ENCODE measurements at places on chromosomes 4 and X. TPM values are rescaled to one million over a fixed set of nuclear protein-coding genes. Genes with fewer than 3 reads are reported as not detected.

GRCh38 chrX:41591906-41592305 lies 96.9 kb upstream of the GPR34 start:
- no peak for DNase-seq

GRCh38 chrX:27307546-27307945 lies 155.6 kb downstream of the PPP4R3C start:
- DNase-seq = no peak

- DNase-seq = no peak
These were observed 16.3 kb downstream of the RTL5 start for GRCh38 chrX:72115380-72115779.

DNA sequence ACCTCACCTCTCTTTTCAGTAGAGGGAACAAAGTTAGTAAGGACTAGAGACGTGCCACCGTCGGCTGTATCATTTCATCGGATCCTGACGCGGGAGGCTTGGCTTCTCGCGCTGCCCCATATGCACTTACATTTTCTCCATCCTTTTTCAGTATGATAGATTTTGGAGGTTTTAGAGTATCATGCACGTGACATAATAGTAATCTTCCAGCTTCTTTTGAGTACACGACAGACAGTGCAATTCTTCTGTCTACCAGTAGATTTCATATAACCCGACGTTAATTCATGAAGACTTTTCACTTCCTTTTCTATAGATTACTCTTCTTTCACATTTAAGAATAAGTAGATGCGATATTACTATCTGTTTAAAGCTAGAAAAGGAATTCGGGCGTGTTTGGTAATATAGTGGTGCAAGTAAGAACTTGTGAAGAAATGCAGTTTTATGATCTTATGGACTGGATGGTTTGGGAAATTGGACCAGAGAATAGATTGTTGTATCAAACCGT lies 1.0 kb downstream of the CDS1 start:
- DNase-seq = no peak

GRCh38 chrX:153631907-153632594 lies 15.0 kb upstream of the DUSP9 start:
- no peak for DNase-seq

- peak; percentile 29 for DNase-seq
These were observed 47.0 kb upstream of the SPRY1 start for GRCh38 chr4:123349421-123350190.

- DNase-seq = no peak
These were observed 1.3 kb upstream of the USP51 start for GRCh38 chrX:55490974-55491373.

C4orf54 gene
- total RNA-seq = not detected

DNA sequence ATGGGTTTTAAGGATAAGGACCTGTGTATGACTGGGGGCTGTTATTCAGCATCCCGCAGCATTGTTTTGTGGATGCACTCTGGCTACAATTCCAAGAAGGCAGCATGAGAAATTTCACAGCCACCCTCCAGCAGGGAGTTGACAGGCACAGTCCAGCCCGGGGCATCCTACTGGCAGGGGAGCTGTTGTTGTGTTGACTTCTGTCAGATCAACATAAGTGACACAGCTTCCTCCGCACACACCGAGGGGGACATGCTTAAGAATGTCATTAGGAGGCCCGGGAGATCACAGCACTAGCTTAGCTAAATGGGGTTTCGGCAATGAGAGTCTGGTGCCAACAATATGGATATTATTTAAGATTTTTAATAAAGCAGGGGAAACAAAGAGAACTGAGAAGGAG lies 326.5 kb downstream of the ASMT start:
- DNase-seq = no peak

- no peak for DNase-seq
These were observed 41.5 kb downstream of the QRFPR start for GRCh38 chr4:121339307-121339706.

GRCh38 chr4:27881705-27882104 lies 1021.1 kb downstream of the STIM2 start:
- DNase-seq = no peak

GRCh38 chr4:98664959-98665358 lies 6.5 kb upstream of the TSPAN5 start:
- DNase-seq = no peak

DNA sequence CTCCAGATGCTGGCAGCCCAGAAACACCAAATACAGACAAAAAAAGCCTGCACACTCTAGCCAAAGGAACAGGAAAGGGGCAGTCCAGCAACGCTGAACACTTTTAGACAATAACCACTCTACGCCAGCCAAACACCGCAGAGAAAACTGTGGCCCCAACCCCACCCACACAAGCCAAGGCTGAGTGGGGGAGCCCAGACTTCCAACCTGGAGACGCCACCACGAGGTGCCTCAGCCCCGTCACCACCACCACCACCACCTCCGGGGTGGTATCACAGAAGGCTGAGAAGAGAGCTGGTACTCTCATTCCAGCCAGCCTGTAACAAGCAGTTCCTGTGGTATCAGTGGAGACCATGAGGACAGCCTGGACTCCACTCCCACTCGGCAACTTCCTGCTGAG lies 22.8 kb downstream of the MEPE start:
- DNase-seq = no peak

GRCh38 chr4:69697536-69698242 lies 44.6 kb upstream of the UGT2A1 start:
- no peak for DNase-seq

TLR7 gene
- 0.60 TPM for total RNA-seq

GRCh38 chr4:152738827-152739226 lies 40.7 kb downstream of the TIGD4 start:
- DNase-seq = no peak

CENPVL3 gene
- total RNA-seq = 0.28 TPM

PLP2 gene
- 34.9 TPM for total RNA-seq

DNA sequence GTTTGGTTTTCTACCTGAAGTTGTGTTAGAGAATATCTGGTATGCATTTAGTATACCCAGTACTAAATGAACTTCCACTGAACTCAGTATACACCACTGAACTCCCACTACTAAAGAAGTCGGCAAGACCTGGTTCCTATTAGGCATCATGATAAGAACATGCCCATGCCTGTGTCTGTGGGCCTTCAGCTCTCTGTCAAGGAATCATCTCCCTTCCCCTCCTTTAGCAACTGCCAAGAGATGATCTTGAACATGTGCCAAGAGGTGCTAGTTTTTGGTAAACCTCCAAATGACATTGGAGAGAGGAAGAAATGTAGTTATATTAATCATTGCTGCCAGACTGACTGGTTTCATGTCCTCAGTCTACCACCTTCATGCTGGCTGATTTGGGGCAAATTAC lies 113.2 kb downstream of the ATP10D start:
- no peak for DNase-seq

- no peak for DNase-seq
These were observed 32.7 kb downstream of the CPLX1 start for GRCh38 chr4:793093-793861.

DNA sequence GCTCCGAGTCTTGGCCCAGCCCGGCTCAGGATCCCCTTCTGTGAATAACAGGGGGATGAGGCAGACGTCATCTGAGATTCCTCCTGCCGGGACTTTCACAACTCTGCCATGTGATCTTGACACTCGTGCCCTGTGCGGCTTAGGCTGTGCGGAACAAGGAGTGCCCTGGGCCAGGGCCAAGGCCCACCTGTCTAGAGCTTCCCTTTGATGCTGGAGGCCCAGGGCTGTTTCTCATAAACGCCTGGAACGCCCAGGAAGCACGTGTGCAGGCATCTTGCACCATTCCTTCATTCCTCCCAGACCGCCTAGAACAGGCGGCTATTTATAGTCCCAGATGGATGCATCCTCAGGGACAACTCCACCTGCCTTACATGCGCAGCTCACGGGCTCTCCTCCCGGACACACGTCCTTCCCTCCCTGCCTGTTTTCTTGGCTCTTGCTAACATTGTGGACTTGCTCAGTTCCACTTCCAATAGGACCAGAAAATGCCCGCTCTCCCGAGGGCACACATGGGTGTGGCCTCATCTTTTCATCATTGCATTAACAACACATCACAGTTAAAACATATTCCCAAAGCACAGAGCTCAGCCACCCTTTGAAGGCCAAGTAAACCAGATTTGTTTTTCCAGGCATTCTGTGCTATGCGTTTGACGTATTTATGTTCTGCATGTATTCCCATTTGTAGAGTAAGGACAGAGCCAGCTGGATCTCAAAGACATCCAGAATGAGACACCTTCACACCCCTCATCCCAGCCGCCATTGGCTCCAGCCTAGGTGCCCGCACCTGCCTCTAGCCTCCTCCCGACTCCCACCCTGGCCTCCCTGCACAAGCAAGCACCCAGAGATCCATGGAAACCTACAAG lies 57.2 kb downstream of the ABLIM2 start:
- peak; percentile 65 for DNase-seq

- DNase-seq = no peak
These were observed 83.5 kb upstream of the INTU start for GRCh38 chr4:127548990-127549925.

- DNase-seq = no peak
These were observed 119.8 kb downstream of the SPCS3 start for GRCh38 chr4:176439611-176440010.

DNA sequence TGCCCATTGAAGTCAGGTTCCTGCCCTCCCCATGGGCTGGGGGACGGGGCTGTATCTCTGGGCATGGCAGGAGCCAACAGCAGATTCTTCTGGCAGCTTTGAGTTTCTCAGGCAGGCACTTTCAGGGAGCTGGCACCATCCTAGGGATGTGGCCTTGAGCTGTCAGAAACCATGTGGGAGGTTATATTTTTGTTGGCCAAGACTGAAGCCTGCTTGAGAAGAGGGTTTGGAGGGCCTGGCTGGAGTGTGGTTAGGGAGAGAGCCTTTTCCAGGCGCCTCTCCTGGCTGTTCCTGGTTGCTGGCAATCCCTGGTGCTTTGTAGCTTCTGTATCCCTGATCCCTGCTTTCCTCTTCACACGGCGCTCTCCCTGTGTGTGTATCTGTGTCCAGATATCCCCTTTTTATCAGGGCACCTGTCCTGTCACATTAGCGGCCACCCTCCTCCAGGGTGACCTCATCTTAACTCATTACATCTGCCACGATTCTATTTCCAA lies 30.6 kb upstream of the SORCS2 start:
- no peak for DNase-seq

STARD8 gene
- total RNA-seq = 3.2 TPM

- peak; percentile 87 for DNase-seq
These were observed 32.9 kb upstream of the STX18 start for GRCh38 chr4:4574792-4575191.

- DNase-seq = no peak
These were observed 137.1 kb downstream of the ARHGAP6 start for GRCh38 chrX:11528623-11529022.

DNA sequence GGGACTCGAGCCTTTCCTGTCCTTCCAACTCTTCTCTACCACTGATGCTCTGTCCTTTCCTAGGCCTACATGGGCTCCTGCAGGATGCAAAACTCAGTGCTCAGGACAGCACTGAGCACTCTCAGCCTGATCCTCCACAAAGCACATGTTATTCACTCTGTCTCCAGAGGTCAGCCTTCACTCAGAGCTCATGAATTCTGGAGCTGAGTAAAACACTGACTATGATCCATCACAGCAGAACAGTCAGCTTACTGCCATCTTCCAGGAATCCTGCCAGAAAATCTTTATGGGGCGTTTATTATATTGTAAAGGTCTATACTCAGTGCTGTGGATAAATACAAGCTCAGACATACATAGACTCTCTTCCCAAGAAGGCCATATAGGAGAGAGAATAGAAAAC lies 121.5 kb upstream of the CPEB2 start:
- no peak for DNase-seq

- no peak for DNase-seq
These were observed 9.9 kb downstream of the CRMP1 start for GRCh38 chr4:5882947-5883346.

DNA sequence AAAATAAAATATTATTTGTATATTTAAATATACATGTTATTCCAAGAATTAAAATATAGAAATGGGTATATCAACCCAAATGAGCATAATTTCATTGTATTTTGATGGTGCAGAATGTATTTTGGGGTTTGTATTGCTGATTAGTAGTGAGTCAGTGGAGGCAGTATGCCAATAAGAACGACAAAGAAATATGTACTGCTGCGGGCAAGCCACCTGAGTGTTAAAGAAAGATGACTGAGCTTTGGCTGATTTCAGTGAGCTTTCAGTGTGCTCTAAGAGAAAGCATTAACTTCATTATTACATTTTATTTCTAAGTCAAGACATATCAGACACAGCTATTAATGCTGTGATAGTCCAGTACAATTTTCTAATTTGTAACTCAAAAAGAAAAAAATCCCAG lies 297.8 kb downstream of the ANK2 start:
- DNase-seq = no peak

Measured in hepatocyte (in vitro differentiated cells).